Urothelium cell line (cell line): ENCODE measurements at places on chromosomes 1 and 21.
A peak's percentile ranks its signal among the peaks of the same experiment; 100 is the strongest.

GRCh38 chr1:222931023-222931422, 116.2 kb downstream of the DISP1 start:
- no peak for DNase-seq

GRCh38 chr1:29698033-29698432, 461.7 kb downstream of the PTPRU start:
- DNase-seq: peak; percentile 84

DNA sequence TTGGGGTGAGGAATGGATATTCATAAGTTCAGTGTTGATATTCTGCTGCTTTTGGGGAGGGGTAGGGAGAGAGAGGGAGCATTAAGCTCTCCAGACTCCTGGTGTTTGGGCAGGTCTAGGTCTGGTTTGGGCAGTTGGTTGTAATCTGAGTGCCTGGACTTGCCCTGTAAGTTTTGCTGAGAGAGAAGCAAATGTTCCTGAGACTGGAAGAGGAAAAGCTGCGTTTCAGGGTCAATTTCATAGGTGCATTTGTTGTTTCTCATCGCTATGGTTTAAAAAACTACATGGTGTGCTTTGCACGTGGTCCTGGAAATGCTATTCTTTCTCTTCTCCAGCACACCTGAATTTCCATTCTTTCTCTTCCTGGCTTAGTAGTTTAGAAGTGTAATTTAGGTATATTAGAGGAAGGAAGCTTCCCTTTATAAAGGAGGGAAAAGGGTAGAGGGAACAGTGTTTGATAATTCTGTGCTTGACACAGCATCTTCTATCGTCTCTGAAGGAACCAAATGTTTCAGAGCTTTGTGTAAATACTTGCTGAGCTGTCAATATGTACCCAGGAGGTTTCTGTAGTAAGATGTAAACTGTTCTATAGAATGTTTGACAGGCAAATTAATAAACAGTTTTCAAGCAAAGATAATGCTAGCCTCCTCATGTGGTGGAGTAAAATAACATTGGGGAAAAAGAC, 6.3 kb downstream of the ARID1A start:
- no peak for DNase-seq

GRCh38 chr1:180662709-180663108, 30.9 kb downstream of the XPR1 start:
- no peak for DNase-seq

- DNase-seq: no peak
Observed at GRCh38 chr1:174912264-174912663, 87.5 kb upstream of the CACYBP start.

GRCh38 chr21:16550917-16551741, 821.3 kb downstream of the USP25 start:
- DNase-seq: no peak

DNA sequence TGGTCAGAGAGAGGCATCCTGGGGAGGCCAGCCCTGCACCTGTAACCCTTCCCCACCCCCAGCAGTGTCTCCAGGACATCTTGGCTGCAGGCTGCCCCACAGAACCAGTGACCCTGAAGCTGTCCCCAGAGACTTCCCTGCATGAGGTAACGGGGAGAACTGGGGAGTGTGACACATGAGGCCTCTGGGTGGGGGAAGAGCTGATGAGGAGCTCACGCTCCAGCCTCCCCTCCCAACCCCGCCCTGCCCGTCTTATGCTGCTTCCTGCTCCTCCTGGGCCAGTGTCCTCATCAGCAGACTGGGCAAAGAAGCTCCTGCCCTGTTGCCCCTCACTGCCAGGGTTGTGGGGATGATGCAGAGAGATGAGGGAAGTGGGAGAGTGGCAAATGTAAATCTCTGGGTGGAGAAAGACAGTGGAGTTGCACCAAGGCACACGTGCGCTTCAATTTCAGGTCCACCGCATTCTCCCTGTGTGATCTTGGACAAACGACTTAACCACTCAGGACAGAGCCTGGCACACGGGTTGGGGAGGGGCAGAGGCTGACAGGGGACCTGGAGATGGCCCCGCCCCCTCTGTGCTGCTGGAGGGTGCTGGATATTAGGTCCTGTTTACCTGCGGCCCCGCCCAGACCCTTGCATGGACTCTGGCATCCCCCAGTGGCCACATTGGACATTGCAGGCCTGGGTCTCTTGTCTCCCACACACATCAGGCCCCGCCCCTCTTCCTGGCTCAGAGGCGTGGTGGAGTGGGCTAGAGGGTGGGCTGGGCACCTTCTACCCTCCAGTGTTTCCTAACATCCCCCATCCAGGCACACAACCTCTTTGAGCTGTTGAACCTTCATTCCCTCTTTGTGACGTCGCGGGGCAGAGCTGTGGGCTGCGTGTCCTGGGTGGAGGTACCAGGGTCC, 12.3 kb downstream of the CLCNKB start:
- DNase-seq: peak; percentile 92

GRCh38 chr1:213988507-213989001, 781 bp downstream of the PROX1 start:
- peak; percentile 24 for DNase-seq

- no peak for DNase-seq
Observed at GRCh38 chr1:3034728-3035562, 13.7 kb downstream of the ACTRT2 start.
